ENCODE measurements at places on chromosomes 2 and 18. TPM values are rescaled to one million over a fixed set of nuclear protein-coding genes. Genes with fewer than 3 reads are reported as not detected.

- ATAC-seq, result no peak
Measured at GRCh38 chr2:74381751-74382150, 1.6 kb upstream of the DCTN1 start.

DNA sequence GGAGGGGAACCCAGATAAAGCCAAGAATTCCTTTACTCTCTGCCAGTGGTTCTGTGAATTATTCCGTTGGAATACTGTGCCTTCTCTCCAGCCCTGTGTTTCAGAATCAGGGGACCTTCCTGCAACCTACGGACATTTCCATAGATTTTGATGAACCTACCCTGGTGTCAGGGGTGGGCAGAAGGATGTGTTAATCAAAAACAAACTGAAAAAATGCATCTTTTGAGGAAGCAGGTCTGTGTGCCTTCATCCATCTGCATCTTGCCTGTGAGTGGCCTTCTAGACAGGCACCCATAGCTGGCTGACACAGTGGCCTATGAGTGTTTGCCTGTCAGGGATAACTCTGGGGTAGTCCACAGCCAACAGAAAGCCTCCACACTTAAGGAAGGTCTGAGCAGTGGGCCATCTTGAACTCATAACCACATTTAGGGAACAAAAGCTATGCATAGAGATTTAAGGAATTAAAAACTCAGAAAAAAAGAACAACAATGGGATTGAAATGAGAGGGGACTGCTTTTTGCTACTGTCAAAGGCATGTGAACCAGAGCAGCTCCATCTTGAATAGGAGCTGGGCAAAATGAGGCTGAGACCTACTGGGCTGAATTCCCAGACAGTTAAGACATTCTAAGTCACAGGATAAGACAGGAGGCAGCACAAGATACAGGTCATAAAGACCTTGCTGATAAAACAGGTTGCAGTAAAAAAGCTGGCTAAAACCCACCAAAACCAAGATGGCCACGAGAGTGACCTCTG, 45.9 kb upstream of the ITGA6 start:
- no peak for ATAC-seq

DNA sequence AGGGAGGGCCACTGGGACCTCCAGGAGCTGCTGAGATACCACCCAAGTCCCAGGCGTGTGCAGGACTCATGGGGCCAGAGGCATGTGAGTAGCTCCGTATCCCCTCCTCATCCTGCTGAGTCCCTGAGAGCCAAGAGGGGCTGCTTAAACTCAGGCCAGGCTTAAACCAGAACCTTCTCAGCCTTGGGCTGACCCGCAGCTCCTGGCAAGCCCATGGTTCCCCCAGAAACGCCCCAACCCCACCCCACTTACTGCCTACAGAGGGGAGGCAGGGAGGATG, 2.5 kb upstream of the NMUR1 start:
- ATAC-seq, result no peak

GRCh38 chr2:12097859-12098258, 351.4 kb downstream of the LPIN1 start:
- no peak for ATAC-seq

RBBP8 gene
- 14.2 TPM for total RNA-seq

ANKRD30BL gene
- not detected for total RNA-seq

SERPINB4 gene
- total RNA-seq, result not detected

GPBAR1 gene
- total RNA-seq, result 4.0 TPM

SLC35F6 gene
- total RNA-seq, result 40.0 TPM

Measured in gastroesophageal sphincter (tissue), 4 donors.